ENCODE measurements at places on chromosomes 2 and 18.

DNA sequence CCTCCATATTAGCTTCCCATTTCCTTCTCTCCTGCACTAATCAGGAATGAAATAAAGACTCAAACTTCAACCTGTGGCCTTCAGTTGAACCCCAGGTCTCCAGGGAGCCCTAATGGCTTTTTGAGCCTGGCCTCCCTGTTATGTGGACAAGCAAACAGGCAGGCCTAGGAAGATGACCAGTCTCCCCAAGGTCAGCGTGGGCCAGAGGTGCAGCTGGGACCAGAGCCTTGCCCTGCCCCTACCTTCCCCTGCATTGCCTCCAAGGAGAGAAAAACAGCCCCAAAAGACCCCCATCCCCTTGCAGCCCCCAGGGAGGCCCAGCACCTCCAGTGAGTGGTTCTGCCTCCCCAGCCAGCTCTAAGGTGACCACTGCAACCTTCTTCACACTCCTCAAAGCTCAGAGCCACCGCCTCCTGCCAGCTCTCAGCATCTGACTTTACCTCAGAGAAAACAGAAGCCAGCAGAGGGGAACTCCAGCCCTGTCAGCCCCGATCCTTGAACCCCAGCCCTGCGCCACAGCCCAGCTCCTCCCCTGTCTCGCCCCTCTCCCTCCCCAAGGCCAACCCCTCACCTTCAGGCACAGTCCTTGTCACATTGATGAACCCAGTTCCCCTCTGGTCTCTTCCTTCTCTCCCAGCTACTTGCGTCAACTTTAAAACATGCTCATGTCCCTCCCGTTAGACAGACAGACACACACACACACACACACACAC lies 59.5 kb upstream of the ID2 start:
- no peak for DNase-seq

DNA sequence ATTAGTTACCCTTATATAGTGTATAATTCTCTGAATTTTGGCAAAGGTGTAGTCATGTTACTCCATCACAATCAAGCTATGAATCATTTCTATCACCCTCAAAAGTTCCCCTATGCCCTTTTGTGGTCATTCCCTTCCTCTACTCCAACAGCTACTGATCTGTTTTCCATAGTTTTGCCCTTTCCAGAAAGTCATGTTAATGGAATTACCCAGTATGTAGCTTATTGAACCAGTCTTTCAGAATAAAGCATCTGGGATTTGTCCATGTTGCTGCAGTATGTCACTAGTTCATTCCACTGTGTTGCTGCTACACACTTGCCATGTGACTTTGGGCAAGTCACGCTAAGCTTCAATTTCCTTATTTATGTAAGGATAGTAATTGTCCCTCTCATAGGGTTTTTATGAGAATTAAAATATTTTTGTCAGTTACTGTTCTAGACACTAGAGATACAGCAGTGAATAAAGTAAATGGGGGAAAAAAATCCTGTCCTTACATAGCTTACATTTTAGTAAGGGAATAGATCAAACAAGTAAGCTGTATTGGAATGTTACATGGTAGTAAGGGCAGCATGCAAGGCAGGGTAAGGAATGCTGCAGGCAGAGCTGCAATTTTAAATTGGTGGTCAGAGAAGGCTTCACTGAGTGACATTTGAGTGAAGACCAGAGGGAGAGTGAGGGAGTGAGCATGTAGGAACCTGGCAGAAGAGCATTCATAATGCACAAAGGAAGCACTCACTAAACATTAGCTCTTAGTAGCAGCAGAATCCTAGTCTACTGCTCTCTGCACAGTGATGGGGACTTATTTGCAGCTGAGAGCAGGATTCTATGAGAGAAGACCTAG lies 80.3 kb upstream of the TSPYL6 start:
- no peak for DNase-seq

DNA sequence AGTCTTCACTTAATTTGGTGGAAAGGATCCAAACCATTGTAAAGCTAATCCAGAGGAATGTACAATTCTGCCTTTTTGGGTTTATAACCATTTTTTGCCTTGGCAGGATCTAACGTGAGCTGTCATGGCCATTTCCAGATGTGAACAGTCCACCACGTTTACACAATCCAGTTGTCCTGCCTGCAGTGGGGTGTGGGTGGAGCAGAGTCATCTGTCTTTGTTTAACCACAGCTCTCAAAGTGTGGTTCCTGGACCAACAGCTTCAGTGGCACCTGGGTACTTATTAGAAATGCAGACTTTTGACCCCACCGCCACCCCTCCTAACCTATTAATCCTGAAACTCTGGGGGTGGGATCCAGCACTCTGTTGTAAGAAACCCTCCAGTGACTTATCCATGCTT lies 35.9 kb downstream of the FHOD3 start:
- no peak for DNase-seq

- no peak for DNase-seq
Measured at GRCh38 chr2:7403092-7403775, 486.0 kb downstream of the RNF144A start.

DNA sequence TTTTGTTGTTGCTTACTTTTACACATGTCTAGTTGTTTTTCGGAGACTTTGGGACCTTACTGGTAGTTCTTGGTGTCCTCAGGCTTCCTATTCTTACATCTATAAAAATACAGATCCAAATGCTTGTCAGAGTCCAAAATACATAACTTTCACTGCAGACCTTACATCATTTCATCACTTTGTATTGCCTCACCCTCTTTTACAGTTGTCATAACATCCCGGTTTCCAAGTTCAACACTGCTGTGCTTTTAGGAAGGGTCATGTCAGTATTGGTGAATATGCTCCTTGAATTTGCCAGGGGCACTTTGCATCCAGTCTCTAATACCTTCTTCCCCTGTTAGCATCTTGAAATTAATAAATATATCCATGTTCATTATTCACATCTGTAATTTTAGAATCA lies 518.2 kb upstream of the RAB12 start:
- no peak for DNase-seq

- no peak for DNase-seq
Measured at GRCh38 chr2:196289000-196289399, 117.6 kb upstream of the STK17B start.

DNA sequence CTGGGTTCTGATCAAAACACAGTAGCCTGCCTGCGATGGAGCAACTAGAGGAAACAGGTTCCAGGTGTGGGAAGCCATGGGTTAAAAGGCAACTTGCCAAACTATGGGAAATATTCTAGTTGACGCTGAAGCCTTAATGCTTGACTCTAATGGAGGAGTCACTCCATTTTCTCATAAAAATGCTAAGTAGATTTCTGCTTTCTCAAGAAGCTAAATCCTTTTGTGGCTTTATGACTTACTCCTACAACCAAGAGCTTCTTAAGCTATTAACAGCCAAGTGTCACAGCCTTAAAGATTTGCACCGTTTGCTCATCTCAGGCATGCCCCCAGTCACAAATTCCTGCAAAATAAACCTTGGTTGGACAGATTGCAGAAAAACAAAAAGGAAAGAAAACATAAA lies 25.2 kb downstream of the ANKRD44 start:
- DNase-seq = no peak

- no peak for DNase-seq
Measured at GRCh38 chr2:187312718-187313282, 135.3 kb downstream of the CALCRL start.
